HEK293T (cell line): ENCODE measurements at places on chromosomes 1 and 21.

- DNase-seq: peak; percentile 42
Observed at GRCh38 chr1:154749078-154749760, 120.9 kb downstream of the KCNN3 start.

GRCh38 chr1:193516755-193517388 is 330.5 kb upstream of the B3GALT2 start:
- DNase-seq: no peak

- no peak for DNase-seq
Observed at GRCh38 chr1:47216278-47217059, 15.6 kb downstream of the TAL1 start.

DNA sequence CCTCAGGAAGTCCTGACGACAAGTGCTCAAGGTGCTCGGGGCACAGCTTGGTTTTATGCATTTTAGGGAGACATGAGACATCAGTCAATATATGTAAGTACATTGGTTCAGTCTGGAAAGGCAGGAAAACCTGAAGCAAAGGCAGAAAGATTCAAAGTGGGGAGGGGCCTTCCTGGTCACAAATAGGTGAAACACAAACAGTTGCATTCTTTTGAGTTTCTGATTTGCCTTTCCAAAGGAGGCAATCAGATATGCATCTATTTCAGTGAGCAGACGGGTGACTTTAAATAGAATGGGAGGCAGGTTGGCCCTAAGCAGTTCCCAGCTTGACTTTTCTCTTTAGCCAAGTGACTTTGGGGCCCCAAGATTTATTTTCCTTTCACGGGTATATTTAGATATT is 8.9 kb upstream of the RNF187 start:
- DNase-seq: no peak

- no peak for DNase-seq
Observed at GRCh38 chr1:221868593-221869303, 126.9 kb upstream of the DUSP10 start.

GRCh38 chr1:66500301-66500700 is 33.7 kb upstream of the SGIP1 start:
- DNase-seq: no peak

DNA sequence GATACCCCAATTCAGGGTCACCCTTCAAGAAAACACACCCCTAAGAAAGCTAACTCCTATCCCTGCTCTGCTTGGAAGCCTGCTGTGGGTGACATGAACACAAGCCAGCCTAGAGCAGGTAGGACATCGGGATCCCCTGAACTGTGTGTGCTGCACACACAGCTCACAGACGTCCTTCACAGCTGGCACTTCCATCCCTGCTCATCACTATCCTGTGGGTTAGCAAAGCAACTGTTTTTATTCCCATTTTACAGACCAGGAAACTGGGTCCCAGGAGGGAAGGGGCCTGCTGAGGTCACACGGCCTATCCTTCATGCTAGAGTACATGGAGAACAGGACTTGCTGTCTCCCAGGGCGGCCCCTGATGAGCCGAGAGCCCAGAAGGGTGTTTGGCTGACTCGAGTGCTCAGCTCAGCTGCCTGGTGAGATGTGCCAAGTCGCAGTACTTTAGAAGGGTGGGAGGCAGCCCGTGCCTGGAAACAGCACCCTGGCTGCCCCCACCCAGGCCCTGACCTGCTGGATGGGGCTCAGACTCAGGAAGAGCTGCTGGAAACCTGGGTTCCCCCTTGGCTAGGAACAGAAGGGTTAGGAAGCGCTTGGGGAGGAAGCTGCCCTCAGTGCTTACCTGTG is 28.3 kb upstream of the BTG2 start:
- no peak for DNase-seq

DNA sequence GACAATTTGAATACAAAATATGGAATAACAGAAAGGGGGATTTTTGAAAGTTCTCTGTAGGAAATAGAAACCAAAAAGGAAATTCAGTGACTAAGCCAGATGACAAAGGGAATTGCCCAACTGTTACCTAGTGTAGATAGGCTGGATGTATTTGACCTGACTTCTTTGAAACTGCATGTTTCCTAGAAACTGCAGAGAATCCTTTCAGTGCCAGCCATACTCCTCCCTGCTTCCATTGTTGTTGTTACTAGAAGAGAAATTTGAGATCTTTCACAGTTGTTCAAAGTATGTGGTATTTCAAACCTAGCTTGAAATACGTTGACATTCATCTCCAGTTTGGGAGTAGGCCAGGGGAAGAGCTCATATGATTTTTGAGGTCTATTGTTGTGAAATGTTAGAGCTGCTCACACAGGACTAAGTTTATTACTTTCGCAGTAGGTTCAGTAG is 1.8 kb upstream of the GBP5 start:
- DNase-seq: no peak

GRCh38 chr1:113536182-113536780 is 146.0 kb downstream of the MAGI3 start:
- DNase-seq: no peak

GRCh38 chr21:33951276-33952178 is 35.9 kb upstream of the ATP5PO start:
- DNase-seq: no peak

DNA sequence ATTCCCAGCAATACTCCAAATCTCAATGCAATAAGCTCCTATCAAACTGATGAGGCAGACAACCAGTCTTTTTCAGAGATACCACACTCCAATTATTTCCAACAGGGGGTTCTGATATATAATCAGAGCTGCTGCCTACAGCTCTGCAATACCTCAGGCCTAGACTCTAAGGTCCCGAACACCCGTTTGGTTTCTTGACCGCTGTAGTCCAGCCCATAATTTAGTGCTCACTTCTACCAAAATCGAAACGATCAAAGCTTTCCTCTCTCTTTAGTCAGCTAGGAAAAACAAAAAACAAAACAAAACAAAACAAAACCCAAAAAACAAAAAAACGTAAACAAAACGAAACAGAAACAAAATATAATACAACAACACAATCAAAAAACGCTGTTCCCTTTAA is 453.0 kb downstream of the NEGR1 start:
- no peak for DNase-seq

DNA sequence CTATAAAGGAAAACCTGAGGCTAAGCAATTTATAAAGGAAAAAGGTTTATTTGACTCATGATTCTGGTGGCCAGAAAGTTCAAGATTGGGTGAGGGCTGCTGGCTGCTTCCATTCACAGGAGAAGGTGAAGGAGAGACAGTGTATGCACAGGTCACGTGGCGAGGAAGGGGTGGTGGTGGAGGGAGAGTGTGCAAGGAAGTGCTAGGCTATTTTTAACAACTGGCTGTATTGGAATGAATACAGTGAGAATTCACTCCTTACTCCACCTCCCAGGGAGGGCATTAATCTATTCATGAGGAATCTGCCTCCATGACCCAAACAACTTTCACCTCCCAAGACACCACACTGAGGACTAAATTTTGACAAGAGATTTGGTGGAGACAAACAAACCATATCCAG is 51.0 kb downstream of the SYDE2 start:
- no peak for DNase-seq

DNA sequence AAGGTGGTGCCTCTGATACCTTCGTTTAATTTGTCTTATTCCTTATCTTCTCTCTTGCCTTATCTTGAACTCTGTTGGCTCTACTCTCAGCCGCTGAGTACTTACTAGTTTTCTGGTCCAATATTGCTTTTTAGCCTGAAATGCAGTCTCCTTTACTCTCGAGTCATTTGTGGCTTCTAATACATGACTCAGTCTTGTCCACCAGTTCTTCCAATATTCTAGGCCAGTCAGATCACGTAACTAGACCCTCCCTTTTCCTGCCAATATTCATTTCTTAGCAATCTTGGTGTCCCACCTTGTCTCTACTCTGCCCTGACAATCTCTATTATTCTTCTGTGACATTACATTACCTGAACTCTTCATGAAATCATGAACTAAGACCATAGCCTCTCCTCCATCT is 555.8 kb downstream of the DPYD start:
- no peak for DNase-seq

DNA sequence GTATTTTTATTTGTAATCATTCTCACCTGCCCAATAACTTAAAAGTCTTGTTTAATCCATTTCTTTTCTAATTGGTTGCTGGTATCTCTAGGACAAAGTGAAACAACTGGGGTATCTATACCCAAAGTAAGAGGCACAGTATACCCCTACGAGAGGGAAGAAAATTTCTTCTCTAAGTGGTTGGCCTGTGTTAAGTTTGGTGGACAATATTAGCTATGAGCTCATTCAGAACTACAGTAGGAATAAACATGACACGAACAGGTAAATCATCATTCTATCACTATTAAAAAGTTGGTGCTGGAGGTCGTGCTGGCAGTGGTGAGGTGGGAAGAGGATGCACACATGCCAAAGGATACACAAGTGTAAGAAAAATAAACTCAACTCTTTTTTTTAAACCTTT is 99.6 kb downstream of the ZNF644 start:
- DNase-seq: no peak

DNA sequence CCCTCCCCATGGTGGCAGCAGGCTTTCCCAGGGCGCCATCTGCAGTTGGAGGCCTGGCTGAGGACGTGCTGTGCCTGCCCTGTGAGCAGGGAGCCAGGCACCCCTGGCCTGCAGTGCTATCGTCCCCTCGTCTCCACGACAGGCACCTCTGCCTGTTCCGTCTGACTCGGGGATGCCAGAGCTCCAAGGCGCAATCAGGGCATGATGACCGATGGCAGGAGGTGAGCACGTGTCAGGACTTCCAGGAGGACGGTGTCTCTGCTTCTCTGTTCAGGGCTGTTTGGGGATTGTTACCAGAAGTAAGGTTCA is 125.2 kb downstream of the PCBP3 start:
- DNase-seq: no peak

- no peak for DNase-seq
Observed at GRCh38 chr1:202958544-202959275, 598 bp upstream of the ADIPOR1 start.

GRCh38 chr1:241536969-241537368 is 4.8 kb downstream of the KMO start:
- DNase-seq: no peak

GRCh38 chr1:216836316-216836715 is 113.1 kb upstream of the ESRRG start:
- no peak for DNase-seq

DNA sequence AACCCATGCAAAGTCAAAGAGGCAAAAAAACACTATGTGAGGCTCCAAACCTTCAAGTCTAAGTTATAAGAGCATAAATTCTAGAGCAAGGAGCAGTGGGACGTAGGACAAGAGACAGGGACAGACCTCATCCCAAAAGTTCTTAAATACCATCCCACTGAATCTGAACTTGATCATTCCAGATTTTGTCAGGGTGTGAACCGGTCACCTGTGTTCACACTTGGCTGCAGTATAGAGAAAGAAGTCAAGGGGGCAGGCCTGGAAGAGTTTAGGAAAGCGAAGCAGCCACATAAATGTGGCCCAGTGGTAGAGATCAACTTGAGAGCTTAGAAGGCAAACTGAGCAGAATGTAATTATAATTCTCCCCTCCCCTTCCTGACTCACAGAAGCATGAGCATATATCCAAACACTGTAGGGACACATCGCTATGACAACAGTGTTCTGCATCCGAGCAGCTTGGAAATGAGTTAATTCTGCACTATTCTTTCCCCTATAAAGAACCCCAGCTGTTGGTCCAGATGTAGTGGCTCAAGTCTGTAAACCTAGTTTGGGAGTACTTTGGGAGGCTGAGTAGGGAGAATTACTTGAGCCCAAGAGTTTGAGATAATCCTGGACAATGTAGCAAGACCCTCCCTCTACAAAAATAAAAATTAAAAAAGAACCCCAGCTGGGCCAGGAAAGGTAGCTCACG is 2.7 kb downstream of the AKR7A2 start:
- DNase-seq: no peak

- DNase-seq: no peak
Observed at GRCh38 chr1:119917304-119918055, 21.2 kb upstream of the ADAM30 start.

DNA sequence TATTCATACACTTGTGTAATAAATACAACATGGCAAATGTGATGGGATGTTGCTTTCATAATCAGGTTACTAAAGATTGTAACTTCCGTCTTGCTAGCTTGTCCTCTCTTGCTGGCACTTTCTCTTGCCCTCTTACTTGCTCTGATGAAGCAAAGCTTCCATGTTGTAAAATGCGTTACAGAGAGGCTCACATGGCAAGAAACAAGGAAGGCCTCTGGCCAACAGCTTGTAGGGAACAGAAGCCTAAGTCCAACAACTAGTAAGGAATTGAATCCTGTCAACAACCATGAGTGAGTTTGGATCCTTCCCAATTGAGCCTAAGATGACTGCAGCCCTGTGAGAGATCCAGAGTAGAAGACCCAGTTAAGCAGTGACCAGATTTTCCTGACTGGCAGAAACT is 15.4 kb downstream of the TMED5 start:
- DNase-seq: no peak

DNA sequence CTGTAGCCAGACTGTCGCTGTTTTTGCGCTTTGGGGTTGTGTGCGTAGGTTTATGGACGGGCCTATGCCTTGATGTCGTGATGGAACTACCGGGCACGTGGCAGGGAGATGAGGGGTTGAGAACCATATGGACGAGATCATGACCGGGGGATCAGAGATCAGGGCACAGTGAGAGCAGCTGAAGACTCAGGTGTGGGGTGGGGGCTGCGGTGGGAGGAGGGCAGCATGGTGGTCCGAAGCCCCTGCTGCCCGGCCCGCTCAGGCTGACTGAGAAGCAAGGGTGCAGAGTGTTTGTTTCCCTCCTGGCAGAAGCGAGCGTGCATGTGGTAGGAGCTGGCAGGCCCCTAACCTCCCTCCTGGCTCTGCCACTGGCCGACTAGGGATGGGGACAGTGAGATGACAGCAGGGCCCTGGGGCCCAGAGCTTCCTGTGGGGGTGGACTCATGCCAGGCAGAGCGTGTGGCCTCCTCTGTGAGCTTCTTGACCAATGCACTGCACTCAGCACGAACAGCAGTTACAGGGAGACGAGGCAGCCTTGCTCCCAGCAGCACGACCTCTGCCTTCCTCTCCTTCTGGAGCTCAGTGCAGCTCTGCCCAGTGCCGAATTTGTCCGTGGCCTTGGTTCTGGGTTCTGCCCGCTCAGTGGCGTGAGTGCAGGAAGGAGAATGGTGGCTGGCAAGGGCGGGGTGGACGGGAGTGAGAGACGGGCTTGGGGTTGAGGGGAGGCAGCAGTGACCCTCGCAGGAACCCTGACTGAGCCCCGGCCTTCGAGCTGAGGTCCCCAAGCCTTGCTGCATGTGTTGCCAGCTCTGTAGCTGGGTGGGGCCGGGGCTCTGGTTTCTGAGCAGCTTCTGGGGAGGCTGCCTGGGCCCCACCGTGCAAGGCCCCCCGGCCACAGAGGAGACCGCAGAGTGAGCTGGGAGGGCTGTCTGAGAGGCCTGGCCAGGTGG is 22.2 kb upstream of the LRRC3 start:
- DNase-seq: no peak

GRCh38 chr1:209585672-209586071 is 2.2 kb downstream of the CAMK1G start:
- DNase-seq: peak; percentile 28
